A549 treated with DMSO at 1 μM for 4 hours (cell line): ENCODE measurements at places on chromosomes 2 and 18. TPM values are rescaled to one million over a fixed set of nuclear protein-coding genes. Genes with fewer than 3 reads are reported as not detected.

The GRP gene
- not detected in 5 replicates for total RNA-seq

The PHOSPHO2 gene
- 2.7 to 3.4 TPM (median 2.9 TPM) in 5 replicates for total RNA-seq

The ZEB2 gene
- total RNA-seq, result 3.9 to 6.2 TPM (median 5.2 TPM) in 5 replicates

The ATG4B gene
- 47.6 to 58.5 TPM (median 52.0 TPM) in 5 replicates for total RNA-seq

The SCN1A gene
- not detected in 5 replicates for total RNA-seq

The PXDN gene
- total RNA-seq, result 8.5 to 13.8 TPM (median 12.3 TPM) in 5 replicates

The RNF152 gene
- total RNA-seq, result 0.01 to 0.16 TPM (median 0.01 TPM) in 3 of 5 replicates, not detected in the others

The CYP26B1 gene
- 12.2 to 15.5 TPM (median 14.9 TPM) in 5 replicates for total RNA-seq

The SERPINB11 gene
- total RNA-seq, result 0.07 to 0.08 TPM in 2 of 5 replicates, not detected in the others

The COX7A2L gene
- 157 to 198 TPM (median 162 TPM) in 5 replicates for total RNA-seq

The CXCR2 gene
- 0.13 TPM in 1 of 5 replicates, not detected in the others for total RNA-seq

The POTEI gene
- total RNA-seq, result 0.01 TPM in 1 of 5 replicates, not detected in the others

The MC2R gene
- not detected in 5 replicates for total RNA-seq

The ANKRD53 gene
- 0.06 to 0.34 TPM (median 0.07 TPM) in 3 of 5 replicates, not detected in the others for total RNA-seq

The GREB1 gene
- total RNA-seq, result 2.4 to 3.7 TPM (median 3.2 TPM) in 5 replicates

The SMC6 gene
- total RNA-seq, result 26.0 to 35.6 TPM (median 31.6 TPM) in 5 replicates

The MAPK4 gene
- total RNA-seq, result 0.02 to 0.17 TPM (median 0.07 TPM) in 5 replicates

The DTYMK gene
- 124 to 148 TPM (median 137 TPM) in 5 replicates for total RNA-seq

The ABCG8 gene
- total RNA-seq, result not detected in 5 replicates

The SDC1 gene
- 172 to 222 TPM (median 186 TPM) in 5 replicates for total RNA-seq

The IAH1 gene
- total RNA-seq, result 81.2 to 112 TPM (median 99.3 TPM) in 5 replicates

The HOXD10 gene
- total RNA-seq, result 5.7 to 8.5 TPM (median 7.4 TPM) in 5 replicates

The NEU2 gene
- total RNA-seq, result not detected in 5 replicates

The INO80C gene
- total RNA-seq, result 20.8 to 25.4 TPM (median 23.5 TPM) in 5 replicates

The DSG1 gene
- total RNA-seq, result not detected in 5 replicates

The FTCDNL1 gene
- 2.2 to 3.0 TPM (median 2.6 TPM) in 5 replicates for total RNA-seq

The GNAL gene
- total RNA-seq, result 6.7 to 7.8 TPM (median 6.8 TPM) in 5 replicates

The GAL3ST2 gene
- total RNA-seq, result 0.23 to 0.40 TPM (median 0.34 TPM) in 4 of 5 replicates, not detected in the other

The C2orf72 gene
- 4.6 to 8.6 TPM (median 6.5 TPM) in 5 replicates for total RNA-seq

The SNTG2 gene
- not detected in 5 replicates for total RNA-seq

The LRPPRC gene
- 86.1 to 129 TPM (median 118 TPM) in 5 replicates for total RNA-seq

The ARHGEF33 gene
- 0.04 to 0.13 TPM (median 0.08 TPM) in 4 of 5 replicates, not detected in the other for total RNA-seq

The PREB gene
- 46.9 to 72.9 TPM (median 65.1 TPM) in 5 replicates for total RNA-seq

The CPLX4 gene
- total RNA-seq, result not detected in 5 replicates

The RBM45 gene
- 10.1 to 14.5 TPM (median 11.8 TPM) in 5 replicates for total RNA-seq

The BUB1 gene
- total RNA-seq, result 40.2 to 51.4 TPM (median 49.8 TPM) in 5 replicates

The EVA1A gene
- 12.6 to 14.0 TPM (median 12.7 TPM) in 5 replicates for total RNA-seq

The MOGAT1 gene
- not detected in 5 replicates for total RNA-seq

The MYCN gene
- not detected in 5 replicates for total RNA-seq

The DRC1 gene
- 0.14 to 0.29 TPM (median 0.21 TPM) in 5 replicates for total RNA-seq

The NT5DC4 gene
- not detected in 5 replicates for total RNA-seq

The TACR1 gene
- 0.21 to 0.45 TPM (median 0.39 TPM) in 5 replicates for total RNA-seq

The FOXD4L1 gene
- total RNA-seq, result 0.31 to 0.87 TPM (median 0.33 TPM) in 5 replicates

The LYPD1 gene
- total RNA-seq, result 15.1 to 20.5 TPM (median 18.2 TPM) in 5 replicates

The KLHL29 gene
- 3.4 to 5.1 TPM (median 4.4 TPM) in 5 replicates for total RNA-seq

The DUSP2 gene
- 0.20 to 0.57 TPM (median 0.51 TPM) in 5 replicates for total RNA-seq

The CCDC141 gene
- not detected in 5 replicates for total RNA-seq

The ENOSF1 gene
- total RNA-seq, result 17.8 to 29.6 TPM (median 27.8 TPM) in 5 replicates

The FEV gene
- not detected in 5 replicates for total RNA-seq

The ARHGAP28 gene
- 0.03 to 0.37 TPM (median 0.09 TPM) in 5 replicates for total RNA-seq

The TBR1 gene
- 0.01 to 0.11 TPM (median 0.08 TPM) in 3 of 5 replicates, not detected in the others for total RNA-seq

The LHCGR gene
- not detected in 5 replicates for total RNA-seq

The RIT2 gene
- total RNA-seq, result not detected in 5 replicates

The NEB gene
- 0.14 to 0.31 TPM (median 0.18 TPM) in 5 replicates for total RNA-seq

The WNT6 gene
- total RNA-seq, result 0.05 to 0.15 TPM (median 0.10 TPM) in 4 of 5 replicates, not detected in the other

The DIPK1C gene
- total RNA-seq, result not detected in 5 replicates

The SLC16A14 gene
- 1.0 to 1.9 TPM (median 1.4 TPM) in 5 replicates for total RNA-seq

The CABYR gene
- total RNA-seq, result 10.1 to 15.5 TPM (median 11.7 TPM) in 5 replicates

The HOXD12 gene
- total RNA-seq, result not detected in 5 replicates
